Right ventricle myocardium inferior (tissue), 1 donor: ENCODE measurements at places on chromosomes 6 and 20.

- DNase-seq: no peak
Measured at GRCh38 chr6:28336284-28337120, 554 bp upstream of the ZSCAN31 start.

DNA sequence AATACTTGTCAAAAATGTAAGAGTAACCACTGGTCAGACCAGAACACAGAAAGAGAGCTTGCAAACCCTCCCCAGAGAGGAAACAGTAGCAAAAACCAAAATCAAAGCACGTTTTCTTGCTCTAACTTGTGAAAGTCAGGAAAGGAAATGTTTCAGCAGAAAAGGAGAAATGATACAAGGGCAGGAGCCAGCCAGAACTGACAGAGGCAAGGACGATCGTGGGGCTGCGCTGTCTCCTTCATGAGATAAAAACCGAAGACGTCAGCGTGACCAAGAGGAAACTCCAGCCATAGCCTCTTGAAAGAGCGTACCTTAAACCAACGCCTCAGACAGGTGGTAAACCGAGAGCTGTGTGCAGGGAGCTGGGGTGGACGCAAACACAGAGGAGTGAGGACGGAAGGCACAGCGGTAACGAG, 27.5 kb downstream of the LAMA5 start:
- DNase-seq: peak; percentile 15

DNA sequence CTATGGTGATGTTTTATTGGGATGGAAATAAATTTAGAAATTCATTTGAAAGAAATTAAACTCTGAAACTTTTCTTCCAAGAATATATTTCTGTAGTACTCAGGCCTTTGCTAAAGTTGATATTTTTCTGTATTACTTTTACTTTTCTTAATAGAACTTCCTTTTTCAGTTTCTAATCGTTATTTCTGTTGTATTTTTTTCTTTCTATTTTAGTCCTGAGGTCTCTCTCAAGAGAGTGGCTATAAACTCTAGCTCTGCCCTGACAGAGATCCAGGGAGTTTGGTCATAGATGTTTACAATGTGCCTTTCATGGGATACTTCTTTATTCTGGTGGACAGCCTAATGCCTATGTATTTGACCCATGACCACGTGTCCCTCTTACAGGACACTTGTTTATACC, 51.0 kb downstream of the OR2B6 start:
- DNase-seq: no peak

DNA sequence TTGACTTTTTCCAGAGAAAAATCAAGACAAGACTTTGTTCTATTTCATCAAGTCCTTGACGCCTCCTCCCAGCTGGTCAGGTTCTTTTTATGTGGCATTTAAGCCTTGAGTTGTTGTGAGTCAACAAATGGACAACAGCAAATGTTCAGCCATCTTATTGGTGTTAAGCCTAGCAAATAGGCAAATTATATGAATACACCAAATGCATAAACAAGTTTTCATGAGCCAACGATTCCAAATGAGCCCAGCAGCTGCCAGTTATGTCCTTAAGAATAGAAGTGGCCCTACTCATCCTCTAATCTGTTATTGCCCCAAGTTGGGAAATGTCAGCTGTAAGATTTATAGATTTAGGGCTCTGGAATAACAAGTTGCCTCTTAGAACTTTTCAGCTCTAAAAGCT, 312.0 kb downstream of the SOX4 start:
- no peak for DNase-seq

GRCh38 chr20:51384875-51385274, 157.6 kb downstream of the NFATC2 start:
- no peak for DNase-seq
